ENCODE measurements at places on chromosomes 1 and 21.

- DNase-seq, result peak; percentile 94
Observed at GRCh38 chr1:21574466-21575151, 65.4 kb downstream of the ALPL start.

- no peak for DNase-seq
Observed at GRCh38 chr1:62311473-62311943, 7.7 kb downstream of the KANK4 start.

GRCh38 chr1:228487336-228488124, at the start of gene RNF187:
Gene RNF187, plus strand, starts transcription at chr1:228487382.
- no peak for DNase-seq

DNA sequence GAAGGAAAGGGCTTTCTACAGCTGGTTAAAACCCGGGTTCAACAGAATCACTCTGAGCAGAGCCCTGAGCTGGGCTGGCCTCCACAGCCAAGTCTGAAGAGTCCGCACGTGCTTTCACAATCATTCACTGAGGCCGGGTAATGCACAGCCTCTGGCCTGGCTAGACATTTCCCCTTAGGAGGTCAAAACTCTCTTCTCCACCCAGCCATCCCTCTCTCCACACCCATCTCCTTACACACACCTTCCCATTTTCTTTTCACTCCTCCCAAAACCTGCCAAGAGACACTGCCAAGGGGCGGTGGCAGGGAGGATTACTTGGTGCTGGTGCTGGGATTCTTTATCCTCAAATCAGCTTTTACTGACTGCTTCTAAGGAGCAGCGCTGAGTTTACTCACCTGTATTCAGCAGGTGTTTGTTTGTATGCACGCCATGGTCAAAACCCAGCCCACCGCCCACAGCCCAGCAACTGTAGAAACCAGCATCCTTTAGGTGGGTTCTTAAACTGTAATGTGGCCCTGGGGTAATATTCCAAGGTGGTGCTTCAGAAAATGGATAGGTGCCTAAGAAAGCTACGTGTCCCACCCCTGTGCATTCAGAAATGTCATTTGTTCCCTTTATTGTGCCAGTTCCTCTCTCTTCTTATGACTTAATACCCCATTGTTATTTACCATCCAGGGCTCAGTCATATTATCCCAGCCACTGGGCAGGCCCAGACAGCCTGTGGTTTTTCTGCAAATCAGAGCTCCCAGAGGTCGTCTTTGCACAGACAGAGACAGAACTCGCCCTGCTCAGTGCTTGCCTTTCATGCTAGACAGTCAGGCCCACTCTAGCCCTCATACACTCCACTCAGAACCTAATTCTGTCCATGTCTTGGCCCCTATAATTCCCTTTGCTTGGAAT, 80.2 kb downstream of the ADSS2 start:
- DNase-seq, result no peak

- no peak for DNase-seq
Observed at GRCh38 chr1:40095806-40096205, 1.2 kb downstream of the PPT1 start.

GRCh38 chr21:28317177-28317950, 675.3 kb downstream of the LTN1 start:
- no peak for DNase-seq

DNA sequence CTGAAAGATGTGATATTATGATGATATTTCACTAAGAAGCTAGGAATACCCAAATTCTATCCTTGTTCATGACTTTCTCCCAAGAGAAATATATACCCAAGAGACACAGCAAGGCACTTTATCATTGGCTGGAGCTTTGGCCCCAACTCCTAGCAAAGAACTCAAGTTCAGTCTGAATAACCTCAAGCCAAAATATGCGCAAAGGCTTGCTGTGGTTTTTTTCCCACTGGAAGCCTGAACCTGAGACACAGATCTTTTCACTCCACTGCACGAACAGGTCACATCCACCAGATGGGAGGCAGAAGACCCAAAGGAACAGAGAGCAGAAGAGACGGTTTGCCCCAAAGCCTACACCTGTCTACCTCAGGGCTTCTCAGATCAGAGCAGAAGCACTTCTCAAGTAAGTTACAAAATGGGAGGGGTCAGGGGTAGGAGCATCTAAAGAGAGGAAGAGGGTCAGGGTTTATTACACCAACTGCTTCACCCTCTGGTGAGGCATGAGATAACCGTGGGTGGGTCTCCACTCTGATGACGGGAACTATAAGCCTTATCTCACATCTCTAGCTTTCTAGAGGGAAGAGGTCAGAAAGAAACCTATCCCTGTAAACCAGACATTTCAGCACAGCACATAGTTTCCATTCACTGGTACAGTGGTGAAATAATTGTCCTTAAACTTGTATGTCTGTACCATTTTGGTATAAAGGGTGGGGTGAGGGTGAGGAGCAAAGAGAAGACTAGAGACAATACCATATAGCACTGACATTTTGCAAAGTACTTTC, 17.1 kb upstream of the CDC42BPA start:
- DNase-seq, result no peak

GRCh38 chr1:25683731-25684130, 67.1 kb downstream of the MAN1C1 start:
- DNase-seq, result no peak

GRCh38 chr1:26666855-26667254, 29.0 kb upstream of the ARID1A start:
- no peak for DNase-seq

All from NCI-H345 (cell line).